ENCODE measurements at places on chromosomes 16 and 17. TPM values are rescaled to one million over a fixed set of nuclear protein-coding genes. Genes with fewer than 3 reads are reported as not detected.

- H3K4me3 ChIP-seq, result peak overlapping the region; percentile 63
- no peaks in the 10 kb centered on the region for H3K36me3 ChIP-seq
- H3K27ac ChIP-seq, result peak overlapping the region; percentile 98
- H3K4me1 ChIP-seq, result peaks cover 43% of the 10 kb centered on the region
- no peaks in the 10 kb centered on the region for H3K27me3 ChIP-seq
Measured at GRCh38 chr17:28747051-28747691, 3.4 kb downstream of the TRAF4 start.

DNA sequence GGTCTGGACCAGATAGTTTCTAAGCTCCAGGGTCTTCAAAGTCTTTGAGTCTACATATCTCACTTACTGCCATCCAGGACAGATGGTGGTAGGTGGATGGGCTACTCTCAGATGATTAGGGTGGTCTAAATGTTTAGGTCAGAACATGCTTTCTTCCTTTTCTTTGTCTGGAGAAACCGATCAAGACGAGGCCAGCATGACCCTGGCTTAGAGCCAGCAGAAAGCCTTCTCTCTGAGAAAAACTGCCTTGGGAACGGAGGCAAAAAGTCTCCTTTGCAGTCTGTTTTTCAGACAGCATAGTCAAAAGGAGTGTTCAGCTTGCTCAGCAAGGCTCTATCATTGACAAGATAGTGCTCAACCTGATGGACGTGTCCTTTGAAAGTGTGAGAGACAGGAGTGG is 48.8 kb downstream of the SPACA3 start:
- no peak overlapping the region for H3K4me3 ChIP-seq
- H3K27ac ChIP-seq, result no peak overlapping the region
- no peaks in the 10 kb centered on the region for H3K27me3 ChIP-seq

DNA sequence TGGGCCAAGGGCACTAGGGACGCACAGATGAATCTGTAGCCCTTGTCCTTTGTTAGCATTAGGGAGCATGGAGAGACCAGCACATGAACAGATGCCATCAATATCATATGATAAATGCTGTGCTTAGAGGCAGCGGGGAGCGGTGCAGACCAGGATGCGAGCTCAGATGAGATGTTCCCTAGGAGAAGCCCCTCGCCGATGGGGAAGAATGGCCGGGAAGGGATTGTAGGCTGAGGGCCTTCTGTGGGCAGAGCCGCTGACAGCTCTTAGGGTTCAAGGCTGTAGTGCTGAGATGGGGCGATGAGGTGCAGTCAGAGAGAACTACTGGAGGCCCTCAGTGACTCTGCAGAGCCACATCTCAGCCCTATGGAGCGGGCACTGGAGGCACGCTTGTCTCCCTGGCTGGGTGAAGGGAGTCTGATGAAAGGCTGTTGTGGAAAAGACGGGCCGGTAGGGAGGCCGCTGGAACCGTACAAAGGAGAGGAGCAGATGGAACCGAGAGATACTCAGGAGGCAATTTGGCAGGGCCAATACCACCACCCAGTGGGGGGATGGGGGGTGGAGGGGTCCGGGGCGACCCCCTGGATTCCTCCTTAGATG is 66.3 kb upstream of the ENDOV start:
- H3K27ac ChIP-seq, result no peak overlapping the region
- no peaks in the 10 kb centered on the region for H3K27me3 ChIP-seq
- DNase-seq, result no peak
- H3K4me1 ChIP-seq, result no peaks in the 10 kb centered on the region

DNA sequence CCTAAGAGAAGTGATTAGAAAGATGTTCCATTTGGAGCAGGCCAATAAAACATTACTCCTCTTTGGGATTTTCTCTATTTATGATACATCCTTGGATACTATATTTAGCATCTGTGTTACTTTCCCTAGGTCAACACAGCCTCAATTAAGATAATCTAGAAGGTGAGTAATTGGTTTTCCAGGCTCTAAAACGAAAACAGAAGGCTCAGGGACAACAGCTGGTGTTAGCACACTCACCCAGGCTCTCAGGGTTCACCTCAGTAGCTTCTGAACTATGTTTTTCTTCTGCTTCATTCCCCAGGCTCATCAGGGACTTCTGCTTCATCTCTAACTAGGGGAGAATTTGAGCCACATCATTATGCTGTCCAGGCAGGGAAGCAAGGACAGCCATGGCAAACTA is 76.6 kb downstream of the ZZEF1 start:
- no peaks in the 10 kb centered on the region for H3K27me3 ChIP-seq
- no peak for DNase-seq
- H3K4me1 ChIP-seq, result no peaks in the 10 kb centered on the region

The BMERB1 gene
- total RNA-seq, result 46.5 TPM

- no peaks in the 10 kb centered on the region for H3K4me1 ChIP-seq
- no peaks in the 10 kb centered on the region for H3K27me3 ChIP-seq
- no peak overlapping the region for H3K4me3 ChIP-seq
- no peaks in the 10 kb centered on the region for H3K36me3 ChIP-seq
- DNase-seq, result no peak
- H3K27ac ChIP-seq, result no peak overlapping the region
Measured at GRCh38 chr17:57612202-57613071, 132.7 kb downstream of the CCDC182 start.

GRCh38 chr16:66369055-66369592 is 2.6 kb downstream of the CDH5 start:
- no peak for DNase-seq
- no peak overlapping the region for H3K4me3 ChIP-seq
- H3K27ac ChIP-seq, result peak overlapping the region; percentile 87

GRCh38 chr17:18161207-18162145 is 22.2 kb upstream of the ALKBH5 start:
- no peak overlapping the region for H3K27ac ChIP-seq
- H3K27me3 ChIP-seq, result no peaks in the 10 kb centered on the region
- no peak for DNase-seq
- peaks cover 29% of the 10 kb centered on the region for H3K4me1 ChIP-seq
- no peaks in the 10 kb centered on the region for H3K36me3 ChIP-seq

The MLYCD gene
- total RNA-seq, result 21.6 TPM

The FASN gene
- total RNA-seq, result 129 TPM

GRCh38 chr16:24214992-24215391 is 41.1 kb upstream of the CACNG3 start:
- no peaks in the 10 kb centered on the region for H3K4me1 ChIP-seq
- no peak overlapping the region for H3K4me3 ChIP-seq
- no peak overlapping the region for H3K27ac ChIP-seq
- DNase-seq, result no peak
- H3K36me3 ChIP-seq, result no peaks in the 10 kb centered on the region

- no peak overlapping the region for H3K27ac ChIP-seq
- H3K27me3 ChIP-seq, result no peaks in the 10 kb centered on the region
- DNase-seq, result no peak
- H3K36me3 ChIP-seq, result peaks cover 16% of the 10 kb centered on the region
- no peak overlapping the region for H3K4me3 ChIP-seq
- H3K4me1 ChIP-seq, result no peaks in the 10 kb centered on the region
Measured at GRCh38 chr16:67137605-67138004, 13.2 kb downstream of the B3GNT9 start.

DNA sequence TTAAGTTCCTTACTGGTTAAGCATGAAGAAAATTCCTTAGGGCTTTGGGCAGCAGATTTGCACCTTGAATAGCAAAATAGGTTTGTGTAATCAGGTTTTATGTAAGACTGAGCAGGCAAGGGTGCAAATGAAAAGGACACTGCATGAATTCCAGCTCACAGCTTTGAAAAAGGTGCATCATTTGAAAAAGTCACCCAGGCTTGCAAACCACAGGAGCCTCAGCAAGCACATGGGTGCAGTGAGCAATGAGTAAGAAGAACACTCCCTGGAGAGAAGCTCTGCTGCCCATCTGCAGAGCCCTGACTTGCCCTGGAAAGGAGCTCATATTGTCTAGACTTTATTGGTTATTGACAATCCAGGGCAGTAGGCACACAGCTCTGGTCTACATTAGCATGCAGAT is 165.6 kb upstream of the KCNJ16 start:
- no peak for DNase-seq
- no peaks in the 10 kb centered on the region for H3K4me1 ChIP-seq
- H3K27me3 ChIP-seq, result no peaks in the 10 kb centered on the region
- no peaks in the 10 kb centered on the region for H3K36me3 ChIP-seq

The DHX40 gene
- total RNA-seq, result 35.9 TPM

The UTS2R gene
- 0.20 TPM for total RNA-seq

The EVI2B gene
- 9.2 TPM for total RNA-seq

The SLC6A2 gene
- 0.30 TPM for total RNA-seq

GRCh38 chr16:28110479-28110878 is 47.0 kb upstream of the GSG1L start:
- H3K4me3 ChIP-seq, result no peak overlapping the region
- no peak overlapping the region for H3K27ac ChIP-seq
- H3K36me3 ChIP-seq, result peaks cover 2% of the 10 kb centered on the region

The OTOP2 gene
- total RNA-seq, result not detected

DNA sequence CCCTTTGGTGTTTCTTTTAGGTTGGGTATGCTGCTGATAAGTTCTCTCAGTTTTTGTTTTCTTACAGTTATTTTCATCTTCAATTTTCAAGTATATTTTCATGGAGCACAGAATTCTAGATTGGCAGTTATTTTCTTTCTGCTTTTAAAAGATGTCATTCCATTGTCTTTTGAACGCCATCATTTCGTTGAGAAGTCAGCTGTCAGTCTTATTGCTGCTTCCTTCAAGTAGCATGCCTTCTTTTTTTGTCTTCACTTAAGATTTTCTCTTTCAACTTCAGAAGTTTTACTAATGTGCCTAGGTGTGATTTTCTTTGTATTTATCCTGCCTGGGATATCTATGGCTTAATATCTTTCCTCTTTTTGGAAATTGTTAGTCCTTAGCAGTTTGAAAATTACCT is 262.2 kb upstream of the PMFBP1 start:
- no peaks in the 10 kb centered on the region for H3K4me1 ChIP-seq
- no peaks in the 10 kb centered on the region for H3K36me3 ChIP-seq
- H3K27ac ChIP-seq, result no peak overlapping the region
- H3K27me3 ChIP-seq, result no peaks in the 10 kb centered on the region
- DNase-seq, result no peak
- no peak overlapping the region for H3K4me3 ChIP-seq

- DNase-seq, result no peak
- no peaks in the 10 kb centered on the region for H3K27me3 ChIP-seq
- peaks cover 9% of the 10 kb centered on the region for H3K4me1 ChIP-seq
- H3K4me3 ChIP-seq, result no peak overlapping the region
- H3K27ac ChIP-seq, result no peak overlapping the region
- no peaks in the 10 kb centered on the region for H3K36me3 ChIP-seq
Measured at GRCh38 chr17:43337684-43338428, 60.9 kb upstream of the ARL4D start.

DNA sequence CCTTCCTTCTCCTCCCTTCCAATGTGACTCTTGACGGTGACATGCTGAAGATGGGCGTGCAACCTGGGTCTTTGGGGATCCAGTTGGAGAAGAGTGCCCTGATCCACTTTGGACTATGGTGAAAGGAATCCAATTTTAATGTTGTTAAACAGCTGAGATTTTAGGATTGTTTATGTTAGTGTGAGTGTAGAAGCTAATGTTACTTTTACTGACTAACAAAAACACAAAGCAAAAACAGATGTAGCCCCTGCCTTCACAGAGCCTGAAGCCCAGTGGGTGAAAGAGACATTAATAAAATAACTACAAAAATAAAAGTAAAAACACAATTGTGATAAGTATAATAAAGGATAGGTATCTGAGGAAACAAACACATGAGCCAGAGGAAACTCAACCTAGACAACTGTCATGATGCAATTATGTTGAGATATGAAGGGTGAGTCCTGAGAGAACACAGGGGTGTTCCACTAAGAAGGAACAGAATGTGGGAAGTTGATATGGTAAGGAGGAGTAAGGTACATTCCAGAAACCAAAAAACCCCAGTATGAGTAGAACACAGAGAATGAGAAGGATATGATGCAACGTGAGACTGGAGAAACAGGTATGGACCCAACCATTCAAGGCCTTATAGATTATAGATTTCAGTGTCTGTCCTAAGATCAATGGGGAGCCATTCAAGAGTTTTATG is 115.1 kb upstream of the PMFBP1 start:
- no peak overlapping the region for H3K27ac ChIP-seq
- H3K4me3 ChIP-seq, result no peak overlapping the region
- no peak for DNase-seq
- H3K4me1 ChIP-seq, result no peaks in the 10 kb centered on the region
- H3K27me3 ChIP-seq, result no peaks in the 10 kb centered on the region
- no peaks in the 10 kb centered on the region for H3K36me3 ChIP-seq

The CD300A gene
- 7.7 TPM for total RNA-seq

- no peaks in the 10 kb centered on the region for H3K36me3 ChIP-seq
- H3K4me3 ChIP-seq, result no peak overlapping the region
- no peaks in the 10 kb centered on the region for H3K27me3 ChIP-seq
Measured at GRCh38 chr17:33651686-33652085, 358.6 kb upstream of the ASIC2 start.

The BAIAP3 gene
- total RNA-seq, result 2.7 TPM

DNA sequence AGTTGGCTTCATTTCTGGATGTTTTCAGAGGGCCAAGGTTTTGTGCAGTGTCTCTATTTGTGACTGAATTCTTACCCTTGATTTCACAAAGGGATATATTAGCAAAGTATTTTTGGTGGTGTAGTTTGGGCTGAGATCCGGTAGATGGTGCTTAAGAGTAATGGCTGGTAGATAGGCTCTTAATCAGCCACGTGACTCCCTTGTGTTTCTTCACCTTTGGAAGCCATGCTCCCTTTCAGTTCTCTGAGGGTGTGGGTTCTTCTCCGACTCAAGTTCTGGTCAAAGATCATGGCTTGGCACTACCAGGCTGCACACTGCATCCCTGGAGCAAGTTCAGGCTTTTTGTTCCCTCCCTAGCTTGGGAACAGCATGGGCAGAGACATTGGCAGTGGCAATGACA is 887.3 kb downstream of the CDH8 start:
- DNase-seq, result no peak
- no peaks in the 10 kb centered on the region for H3K36me3 ChIP-seq
- no peaks in the 10 kb centered on the region for H3K4me1 ChIP-seq
- H3K27me3 ChIP-seq, result no peaks in the 10 kb centered on the region
- H3K27ac ChIP-seq, result no peak overlapping the region
